Stimulated activated CD8-positive, alpha-beta memory T cell treated with anti-CD3 and anti-CD28 coated beads, Interleukin-7, amount 100 ng/mL, for 1 hour (primary cell): ENCODE measurements at places on chromosomes 4 and X.

- no peak for DNase-seq
These were observed 161.7 kb downstream of the FBXW7 start for GRCh38 chr4:152374153-152374552.

- DNase-seq, result no peak
These were observed 13.2 kb downstream of the DDX3X start for GRCh38 chrX:41347186-41347585.

GRCh38 chr4:102253860-102254259 is 91.4 kb downstream of the SLC39A8 start:
- no peak for DNase-seq

DNA sequence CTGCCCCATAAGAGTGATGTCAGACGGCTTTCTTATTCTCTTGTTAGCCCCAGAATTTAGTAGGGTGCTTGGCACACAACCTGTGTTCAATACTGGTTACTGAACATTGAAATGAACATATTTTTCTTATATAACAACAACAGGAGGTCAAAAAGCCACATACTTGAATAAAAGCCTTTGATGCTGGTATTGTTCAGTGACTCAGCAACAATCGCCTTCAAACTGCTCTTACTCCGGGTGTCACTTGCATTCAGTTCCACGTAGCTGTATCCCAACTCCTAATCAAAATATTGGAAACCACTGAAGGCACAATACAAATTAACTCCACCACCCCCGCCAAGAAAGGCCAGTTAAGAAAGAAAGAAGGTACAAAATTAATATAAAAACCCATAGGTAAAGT is 61.5 kb downstream of the RFC1 start:
- no peak for DNase-seq

DNA sequence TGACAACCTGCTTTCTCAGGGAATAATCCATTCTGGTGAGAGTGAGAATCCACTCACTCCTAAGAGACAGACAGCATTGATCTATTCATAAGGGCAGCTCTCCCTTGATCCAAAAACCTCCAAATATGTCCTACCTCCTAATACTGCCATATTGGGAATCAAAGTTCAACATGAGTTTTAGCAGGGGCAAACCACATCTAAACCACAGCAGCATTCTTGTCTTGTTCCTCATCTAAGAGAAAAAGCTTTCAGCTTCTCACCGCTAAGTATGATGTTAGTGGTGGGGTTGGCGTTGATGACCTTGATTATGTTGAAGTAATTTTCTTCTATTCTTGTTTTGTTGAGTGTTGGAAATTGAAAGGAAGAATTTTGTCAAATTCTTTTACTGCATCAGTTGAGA is 69.6 kb downstream of the SERTM2 start:
- no peak for DNase-seq
